Osteocyte (in vitro differentiated cells): ENCODE measurements at places on chromosomes 12 and 14. TPM values are rescaled to one million over a fixed set of nuclear protein-coding genes. Genes with fewer than 3 reads are reported as not detected.

GRCh38 chr14:69658664-69659261 lies 47.4 kb downstream of the SUSD6 start:
- no peak for DNase-seq
- peaks cover 46% of the 10 kb centered on the region for H3K4me1 ChIP-seq

GRCh38 chr12:64065881-64066451 lies 156.1 kb downstream of the KICS2 start:
- peaks cover 13% of the 10 kb centered on the region for H3K4me1 ChIP-seq
- no peak overlapping the region for H3K27ac ChIP-seq
- DNase-seq = no peak
- H3K36me3 ChIP-seq = peaks cover 5% of the 10 kb centered on the region

DNA sequence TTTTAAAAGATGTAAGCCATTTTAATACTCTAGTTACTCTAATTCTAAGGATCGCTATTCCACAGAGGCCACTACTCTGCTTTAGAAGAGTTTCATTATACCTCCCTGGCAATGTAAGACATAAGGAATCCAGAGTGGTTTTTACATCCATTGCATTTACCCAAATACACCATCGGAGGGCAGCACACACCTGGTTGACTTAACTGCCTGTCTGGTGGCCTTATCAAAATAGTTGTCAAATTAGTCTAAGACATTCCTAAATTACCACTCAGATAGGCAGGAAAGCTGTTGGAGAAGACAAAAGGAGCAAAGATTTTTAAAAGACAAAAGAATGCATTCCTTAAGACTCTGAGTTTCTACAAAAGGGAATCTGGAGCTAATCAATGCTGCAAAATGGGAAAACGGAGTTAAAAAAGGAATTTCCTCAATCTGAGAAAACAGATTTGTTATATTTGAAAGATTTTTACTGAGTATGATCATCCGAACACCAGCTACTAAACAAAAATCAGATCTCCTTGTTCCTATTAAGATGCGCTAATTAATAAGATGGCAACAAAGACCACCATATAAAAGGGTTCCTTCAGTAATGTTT lies 33.8 kb upstream of the FGD4 start:
- H3K4me1 ChIP-seq = peaks cover 1% of the 10 kb centered on the region
- no peak for DNase-seq
- no peaks in the 10 kb centered on the region for H3K27me3 ChIP-seq
- H3K4me3 ChIP-seq = no peak overlapping the region
- no peak overlapping the region for H3K27ac ChIP-seq

- H3K36me3 ChIP-seq = no peaks in the 10 kb centered on the region
- peaks cover 9% of the 10 kb centered on the region for H3K27me3 ChIP-seq
- H3K4me3 ChIP-seq = no peak overlapping the region
Observed at GRCh38 chr12:52267699-52268098, 6.7 kb upstream of the KRT86 start.

DNA sequence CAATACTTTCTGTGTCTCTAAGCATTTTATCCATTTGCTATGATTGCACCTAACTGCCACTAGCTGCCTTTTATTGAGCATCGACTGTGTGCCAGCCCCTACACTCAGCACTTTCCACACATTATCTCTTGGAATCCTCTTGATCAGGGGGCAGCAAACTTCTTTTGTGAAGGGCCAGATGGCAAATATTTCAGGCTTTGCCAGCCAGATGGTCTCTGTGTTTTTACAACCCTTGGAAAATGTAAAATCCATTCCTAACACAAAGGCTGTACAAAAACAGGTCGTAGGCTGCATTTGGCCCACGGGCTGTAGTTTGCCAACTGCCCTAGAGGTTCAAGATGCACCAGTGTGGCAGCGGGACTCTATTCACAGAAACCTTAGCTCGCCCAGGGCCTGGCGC lies 19.5 kb downstream of the FOXN4 start:
- peaks cover 2% of the 10 kb centered on the region for H3K4me1 ChIP-seq
- no peak for DNase-seq
- H3K4me3 ChIP-seq = no peak overlapping the region
- no peaks in the 10 kb centered on the region for H3K36me3 ChIP-seq
- no peak overlapping the region for H3K27ac ChIP-seq

DNA sequence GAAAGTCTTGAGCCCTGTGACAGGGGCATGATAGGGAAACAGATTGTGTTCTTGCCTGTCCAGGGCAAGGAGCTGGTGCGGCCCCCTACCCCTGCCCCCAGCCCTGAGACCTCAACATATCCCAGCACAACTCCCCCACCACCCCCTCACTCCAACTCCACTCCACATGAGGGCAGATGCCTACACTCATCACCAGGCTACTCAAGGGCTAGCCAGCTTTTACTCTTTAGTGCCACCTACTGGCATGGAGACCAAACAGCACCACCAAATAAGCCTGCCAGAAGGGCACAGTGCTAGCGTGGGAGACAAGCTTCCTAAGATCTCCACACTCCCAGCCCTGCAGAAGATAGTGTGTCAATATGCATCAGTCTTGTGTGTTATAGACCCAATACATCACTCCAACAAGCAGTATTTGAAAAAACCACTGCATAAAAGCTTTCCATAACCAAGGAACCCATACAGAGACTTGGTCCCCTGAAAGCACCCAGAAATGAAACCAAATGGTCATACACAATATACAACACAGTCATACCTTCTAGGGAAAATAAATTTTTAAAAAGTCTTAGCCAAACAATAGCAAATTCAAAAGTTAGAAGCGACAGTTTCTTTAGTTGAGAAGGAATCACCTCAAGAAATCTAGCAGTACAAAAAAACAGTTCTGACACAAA lies 154.4 kb downstream of the KCNK10 start:
- H3K36me3 ChIP-seq = no peaks in the 10 kb centered on the region
- no peak overlapping the region for H3K27ac ChIP-seq
- DNase-seq = peak; percentile 51

DNA sequence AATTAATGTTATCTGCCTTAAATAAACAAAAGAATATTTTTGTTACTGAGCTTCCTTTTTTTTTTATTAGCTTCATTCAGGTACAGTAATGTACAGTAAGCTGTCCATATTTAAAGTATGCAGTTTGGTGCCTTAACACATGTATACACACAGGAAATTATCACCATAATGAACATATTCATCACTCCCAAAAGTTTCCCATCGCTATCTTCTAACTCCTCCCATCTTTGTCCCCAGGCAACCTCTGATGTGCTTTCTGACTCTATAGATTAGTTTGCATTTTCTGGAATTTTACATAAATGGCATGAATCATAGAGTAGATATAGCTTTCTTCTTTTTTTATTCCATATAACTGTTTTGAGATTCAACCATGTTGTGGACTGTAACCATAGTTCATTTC lies 193.0 kb downstream of the TRHDE start:
- H3K4me3 ChIP-seq = no peak overlapping the region
- H3K27ac ChIP-seq = no peak overlapping the region
- no peaks in the 10 kb centered on the region for H3K27me3 ChIP-seq
- H3K36me3 ChIP-seq = no peaks in the 10 kb centered on the region

The STXBP6 gene
- 6.4 and 7.0 TPM in 2 replicates for total RNA-seq

The PSEN1 gene
- 64.4 and 64.6 TPM in 2 replicates for total RNA-seq

The CFAP54 gene
- total RNA-seq = 0.24 and 0.73 TPM in 2 replicates
